ENCODE measurements at places on chromosomes 7 and 10. TPM values are rescaled to one million over a fixed set of nuclear protein-coding genes. Genes with fewer than 3 reads are reported as not detected.

Gene CRYGN
- not detected for total RNA-seq

Gene CTAGE6
- 1.7 TPM for total RNA-seq

Gene PLEKHA1
- total RNA-seq = 4.2 TPM

Gene GBX1
- total RNA-seq = not detected

Gene PCDH15
- not detected for total RNA-seq

Gene HOXA9
- total RNA-seq = not detected

Gene UCN3
- total RNA-seq = not detected

Gene LIPF
- total RNA-seq = not detected

Gene NOS3
- 10.5 TPM for total RNA-seq

Gene FAM25C
- total RNA-seq = not detected

Gene CHCHD2
- 479 TPM for total RNA-seq

Gene GPC2
- total RNA-seq = 5.6 TPM

Gene CFTR
- total RNA-seq = not detected

Gene MCM10
- total RNA-seq = 55.5 TPM

Gene ABHD11
- 13.2 TPM for total RNA-seq

Gene SMARCD3
- 4.0 TPM for total RNA-seq

Gene CALCR
- not detected for total RNA-seq

Gene PLAC9
- not detected for total RNA-seq

All from T-helper 1 cell treated with Interleukin-12 subunit alpha and Interleukin-12 subunit beta and Interleukin-4 antibody, amounts not matched to agents 30 ng/mL and 1 ng/mL, for 36 hours (primary cell).